ENCODE measurements at places on chromosomes 12 and 14.

- no peak for DNase-seq
These were observed 347.4 kb upstream of the PRICKLE1 start for GRCh38 chr12:42936991-42937390.

DNA sequence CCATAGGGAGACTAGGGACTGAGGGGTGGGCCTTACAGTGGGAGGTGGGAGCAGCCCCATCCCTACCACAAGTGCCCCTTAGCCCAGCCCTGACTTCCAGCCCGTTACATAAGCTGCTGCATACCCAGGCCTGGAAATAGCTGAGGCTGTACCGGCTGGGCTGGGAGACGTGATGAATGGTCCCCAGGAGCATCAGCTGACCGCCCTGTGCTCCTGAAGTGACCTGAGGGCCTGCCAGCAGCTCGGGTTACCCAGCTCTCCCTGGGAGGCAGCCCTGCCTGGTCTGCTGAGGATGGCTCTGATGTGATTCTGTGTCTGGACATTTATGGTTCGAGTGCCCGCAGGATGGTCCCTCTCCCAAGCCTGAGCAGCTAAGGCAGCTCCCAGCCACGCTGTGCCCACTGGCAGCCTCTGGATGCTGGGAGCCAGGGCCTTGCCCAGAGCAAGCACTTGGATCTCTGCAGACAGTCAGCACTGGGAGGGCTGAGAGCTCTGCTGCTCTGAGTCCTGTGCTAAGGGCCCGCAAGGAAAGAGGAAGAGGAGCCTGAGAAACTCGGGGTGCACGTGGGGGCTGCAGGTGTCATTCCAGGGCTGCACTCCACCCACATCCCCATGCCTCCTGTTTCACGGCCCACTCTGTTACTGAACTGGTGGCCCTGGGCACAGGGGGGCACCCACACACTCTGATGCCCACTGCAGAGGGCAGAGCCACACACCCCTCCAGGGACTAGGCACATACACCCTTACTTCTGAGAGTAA lies 20.5 kb downstream of the TAMALIN start:
- no peak for DNase-seq

- DNase-seq: no peak
These were observed 106.9 kb upstream of the ANO4 start for GRCh38 chr12:100687686-100688085.

GRCh38 chr12:24560192-24560775 lies 388.6 kb downstream of the BCAT1 start:
- DNase-seq: no peak

DNA sequence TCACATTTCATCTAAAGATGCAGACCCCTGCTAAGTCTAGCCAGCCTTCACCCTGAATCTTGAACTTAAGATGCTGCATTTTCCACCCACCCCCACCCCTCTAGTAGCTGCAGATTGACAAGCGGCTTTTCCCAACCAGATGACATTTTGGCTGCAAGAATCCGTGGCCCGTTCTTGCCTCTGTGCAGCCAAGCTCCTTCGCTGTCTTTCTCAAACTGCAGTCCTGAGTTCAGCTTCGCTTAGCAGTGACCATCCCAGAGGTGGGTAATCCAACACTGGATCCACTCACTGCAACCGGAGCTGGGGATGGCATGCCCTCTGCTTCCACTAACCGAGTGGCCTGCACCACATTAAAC lies 765 bp upstream of the NFYB start:
- no peak for DNase-seq

DNA sequence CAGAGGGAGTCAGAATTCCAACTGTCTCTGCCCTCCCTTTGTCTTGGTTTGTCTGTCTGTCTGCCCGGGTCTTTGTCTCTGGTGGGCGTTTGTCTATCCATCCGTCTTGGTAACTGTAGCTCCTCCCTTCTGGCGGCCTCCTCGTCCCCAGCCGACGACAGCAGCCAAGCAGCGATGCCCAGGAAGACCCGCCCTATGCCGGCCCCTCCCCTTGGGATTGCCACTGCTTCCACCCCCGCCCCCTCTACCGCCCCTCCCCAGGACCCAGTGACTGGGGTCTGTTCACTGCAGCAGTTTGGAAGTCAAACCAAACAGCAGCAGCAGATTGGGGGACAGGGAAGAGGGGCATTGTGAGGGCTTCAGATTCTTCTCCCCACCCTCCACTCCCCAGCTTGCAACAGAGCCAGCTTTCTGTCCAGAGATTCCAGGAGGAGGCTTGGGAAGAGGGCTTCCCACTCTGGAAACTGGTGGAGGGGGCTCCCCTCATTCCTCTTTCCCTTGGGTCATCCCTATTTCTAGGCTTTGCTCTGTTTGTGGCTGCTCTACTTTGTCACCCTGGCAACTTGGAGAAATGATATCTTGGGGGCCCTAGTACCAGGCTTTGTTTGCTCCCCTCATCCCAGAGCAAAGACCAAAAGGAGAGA lies 2.4 kb upstream of the RARG start:
- no peak for DNase-seq

DNA sequence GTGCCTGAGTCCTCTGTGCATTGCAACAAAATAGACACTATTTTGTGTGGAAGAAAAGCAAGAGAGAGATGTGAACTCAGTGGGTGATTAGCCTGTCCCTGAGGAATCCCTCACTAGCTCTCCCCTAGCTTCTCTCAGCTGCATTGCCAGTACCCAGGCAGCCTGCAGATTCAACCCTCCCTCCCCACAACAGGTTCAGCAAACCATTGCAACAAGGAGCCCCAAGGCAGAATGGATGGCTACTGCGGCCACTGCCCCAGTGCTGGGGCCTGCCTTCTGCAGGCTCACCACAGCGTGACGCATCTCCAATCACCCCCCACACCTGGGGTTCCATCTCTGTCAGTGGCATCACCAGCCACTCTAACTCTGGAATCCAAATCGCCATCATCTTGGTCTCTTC lies 2.3 kb downstream of the CRACR2A start:
- DNase-seq: no peak

DNA sequence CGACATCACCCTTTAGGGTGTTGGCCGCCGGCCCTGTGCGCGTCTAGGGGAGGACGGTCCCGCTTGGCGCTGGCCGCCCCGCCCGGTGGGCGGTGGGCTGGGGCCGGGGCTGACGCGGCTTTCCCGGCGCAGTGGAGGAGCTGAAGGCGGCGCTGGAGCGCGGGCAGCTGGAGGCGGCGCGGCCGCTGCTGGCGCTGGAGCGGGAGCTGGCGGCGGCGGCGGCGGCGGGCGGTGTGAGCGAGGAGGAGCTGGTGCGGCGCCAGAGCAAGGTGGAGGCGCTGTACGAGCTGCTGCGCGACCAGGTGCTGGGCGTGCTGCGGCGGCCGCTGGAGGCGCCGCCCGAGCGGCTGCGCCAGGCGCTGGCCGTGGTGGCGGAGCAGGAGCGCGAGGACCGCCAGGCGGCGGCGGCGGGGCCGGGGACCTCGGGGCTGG lies 3.6 kb downstream of the TNFAIP2 start:
- no peak for DNase-seq

GRCh38 chr12:1993871-1994371 lies 10.3 kb downstream of the DCP1B start:
- DNase-seq: no peak

DNA sequence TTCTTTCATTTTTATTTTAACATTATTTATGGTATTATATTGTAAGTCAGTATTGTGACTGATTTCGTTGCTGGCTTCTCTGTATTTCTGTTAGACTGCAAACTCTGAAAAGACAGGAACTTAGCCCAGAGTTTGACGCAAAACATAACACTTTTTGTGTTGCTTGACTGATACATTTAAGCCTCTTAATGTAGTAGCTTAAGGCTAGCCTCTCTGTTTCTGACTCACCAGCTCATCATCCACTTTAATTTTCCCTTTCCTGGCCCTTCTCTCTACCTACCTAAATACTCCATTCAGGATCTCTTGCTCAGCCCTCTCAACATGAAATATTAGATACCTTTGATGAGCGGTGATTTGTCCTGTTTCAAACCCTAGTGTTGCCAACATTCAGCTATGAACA lies 420.6 kb downstream of the LRFN5 start:
- no peak for DNase-seq

Measured in activated naive CD8-positive, alpha-beta T cell treated with anti-CD3 and anti-CD28 coated beads, Interleukin-2, amount 10 ng/mL, durations not matched to agents 7 days and 5 days (primary cell).